ENCODE measurements at places on chromosomes 4 and X.

GRCh38 chr4:176788248-176788647 is 4.5 kb downstream of the VEGFC start:
- DNase-seq: no peak

DNA sequence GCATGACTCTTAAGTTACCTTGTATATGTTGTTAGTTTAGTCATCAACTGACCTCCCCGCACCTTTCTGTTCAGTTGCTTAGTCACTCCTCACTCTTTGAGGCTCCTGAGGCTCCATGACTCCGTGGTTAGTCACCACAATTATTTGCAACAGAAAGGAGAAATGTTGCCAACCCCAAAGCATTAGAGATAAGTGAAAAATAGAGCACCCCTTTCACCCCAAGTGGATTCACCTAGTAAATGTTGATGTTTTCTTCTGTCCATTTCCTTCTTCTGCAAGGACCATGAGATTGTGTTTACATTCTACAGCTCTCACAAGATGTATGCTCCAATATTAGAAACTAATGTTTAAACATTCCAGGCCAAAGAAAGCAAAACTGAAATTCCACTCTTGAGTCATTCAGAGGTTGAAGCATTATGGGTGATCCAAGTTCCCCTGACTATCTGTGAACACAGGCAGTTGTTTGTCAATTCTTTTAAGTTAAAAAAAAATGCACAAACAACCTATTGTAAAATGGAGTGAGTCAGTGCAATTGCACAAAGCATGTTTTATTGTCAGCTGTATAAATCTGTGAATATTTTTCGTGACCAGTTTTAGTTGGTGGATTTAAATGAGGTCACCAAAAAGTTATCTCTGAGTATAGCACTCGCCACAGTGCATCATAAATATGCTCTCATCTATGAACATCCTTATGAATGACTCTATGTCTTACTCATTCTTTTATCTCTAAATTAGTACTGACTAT is 552.4 kb upstream of the MAGEB2 start:
- DNase-seq: peak; percentile 52

- no peak for DNase-seq
Observed at GRCh38 chr4:148778980-148779675, 336.9 kb upstream of the NR3C2 start.

DNA sequence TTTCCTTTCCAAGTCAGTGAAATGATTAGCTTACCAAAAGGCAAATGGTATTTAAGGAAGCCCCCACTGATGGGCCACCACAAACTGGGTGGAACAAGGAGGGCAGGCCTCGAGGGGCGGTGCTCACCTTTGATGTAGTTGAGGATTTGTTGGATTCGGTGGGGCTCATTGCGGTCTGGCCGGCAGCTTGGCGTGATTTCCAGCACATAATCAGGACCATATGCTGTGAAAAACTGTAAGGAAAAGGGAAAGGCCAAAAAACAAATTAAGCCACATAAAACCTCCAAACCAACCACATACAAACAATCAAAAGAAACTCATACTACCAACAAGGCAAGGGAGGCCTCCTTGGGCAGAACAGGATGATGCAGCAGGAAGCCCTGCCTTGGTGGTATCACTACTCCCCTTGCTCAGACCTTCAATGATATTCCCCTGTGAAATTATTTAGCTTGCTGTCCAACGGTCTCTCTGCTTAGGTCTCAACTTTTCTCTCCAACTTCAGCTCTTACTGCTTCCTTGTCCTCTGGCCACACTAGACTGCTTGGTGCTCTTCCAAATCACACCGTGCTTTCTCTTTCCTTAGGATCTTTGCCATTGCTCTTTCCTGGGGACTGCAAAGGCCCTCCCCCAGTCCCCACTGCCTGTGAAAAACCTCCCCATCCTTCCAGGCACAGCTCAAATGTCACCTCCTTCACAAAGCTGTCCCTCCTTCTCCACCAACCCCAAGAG is 46.1 kb upstream of the CITED1 start:
- no peak for DNase-seq

DNA sequence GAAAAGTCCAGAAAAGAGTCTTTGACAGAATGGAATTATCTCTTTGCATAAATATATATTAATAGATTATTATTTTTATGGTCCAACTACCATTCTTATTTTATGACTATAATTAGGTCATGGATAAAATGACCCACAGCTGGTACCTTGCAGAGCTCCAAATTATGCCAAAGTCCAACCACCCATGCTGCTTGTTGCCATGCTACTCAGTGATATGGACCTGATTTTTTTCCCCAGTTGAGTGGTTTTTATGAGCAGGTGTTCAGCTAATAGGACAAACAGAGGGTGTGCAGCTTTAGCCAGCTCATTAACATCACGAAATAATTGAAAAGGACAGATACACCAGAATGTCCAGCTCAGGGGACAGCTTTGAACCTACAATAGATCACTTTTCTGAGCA is 9.7 kb downstream of the HOPX start:
- no peak for DNase-seq

GRCh38 chrX:149039057-149039456 is 466.0 kb downstream of the IDS start:
- DNase-seq: no peak

GRCh38 chr4:41133454-41134018 is 80.8 kb downstream of the APBB2 start:
- no peak for DNase-seq

DNA sequence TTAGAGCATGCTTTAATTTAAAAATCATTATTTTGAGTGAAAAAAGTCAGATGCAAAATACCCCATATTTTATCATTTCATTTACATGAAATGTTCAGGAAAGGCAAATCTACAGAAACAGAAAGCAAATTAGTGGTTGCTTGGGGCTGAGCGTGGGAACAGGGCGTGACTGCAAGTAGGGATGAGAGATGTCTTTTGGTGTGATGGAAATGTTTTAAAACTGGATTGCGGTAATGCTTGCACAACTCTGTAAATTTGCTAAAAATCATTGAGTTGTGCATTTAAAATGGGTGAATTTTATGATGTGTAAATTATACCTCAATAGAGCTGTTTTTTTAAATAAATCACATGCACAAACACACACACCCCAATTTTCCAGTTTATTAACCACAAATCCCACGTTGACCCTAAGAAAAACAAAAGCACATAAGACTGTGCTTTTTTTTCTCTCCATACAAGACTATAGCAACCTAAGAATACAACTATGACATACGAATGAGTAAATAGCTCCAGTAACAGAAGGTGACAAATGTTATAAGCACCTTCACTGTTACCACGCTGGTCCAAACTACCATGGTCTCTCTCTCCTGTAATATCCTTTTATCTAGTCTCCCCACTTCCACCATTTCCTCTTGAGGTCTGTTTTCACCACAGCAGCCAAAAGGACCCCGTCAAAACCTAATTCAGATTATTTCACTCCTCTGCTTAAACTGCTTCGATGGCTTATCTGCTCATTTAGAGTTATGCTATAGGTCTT is 37.2 kb downstream of the FRMD7 start:
- no peak for DNase-seq

GRCh38 chr4:166413356-166413755 is 540.3 kb downstream of the TLL1 start:
- no peak for DNase-seq

GRCh38 chr4:57048590-57049304 is 61.4 kb downstream of the IGFBP7 start:
- no peak for DNase-seq

GRCh38 chr4:153497091-153497531 is 31.0 kb downstream of the TMEM131L start:
- no peak for DNase-seq

DNA sequence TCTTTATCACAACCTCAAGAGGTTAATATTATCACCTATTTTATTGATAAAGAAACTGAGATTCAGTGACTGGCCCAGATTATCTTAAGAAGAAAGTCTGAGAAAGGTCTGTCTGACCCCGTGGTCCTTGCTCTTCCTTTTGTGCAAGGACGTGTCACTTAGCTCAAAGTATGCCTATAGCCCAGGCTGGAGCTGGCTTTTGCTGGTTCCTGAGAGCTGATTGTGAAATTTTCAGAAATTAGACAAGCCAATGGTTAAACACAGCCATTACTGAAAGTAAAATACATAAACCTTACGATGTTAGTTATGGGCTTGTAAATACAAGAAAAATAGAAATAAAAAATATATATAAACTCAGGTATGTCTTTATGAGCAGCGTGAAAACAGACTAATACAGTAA is 70.1 kb downstream of the CHRNA9 start:
- no peak for DNase-seq

DNA sequence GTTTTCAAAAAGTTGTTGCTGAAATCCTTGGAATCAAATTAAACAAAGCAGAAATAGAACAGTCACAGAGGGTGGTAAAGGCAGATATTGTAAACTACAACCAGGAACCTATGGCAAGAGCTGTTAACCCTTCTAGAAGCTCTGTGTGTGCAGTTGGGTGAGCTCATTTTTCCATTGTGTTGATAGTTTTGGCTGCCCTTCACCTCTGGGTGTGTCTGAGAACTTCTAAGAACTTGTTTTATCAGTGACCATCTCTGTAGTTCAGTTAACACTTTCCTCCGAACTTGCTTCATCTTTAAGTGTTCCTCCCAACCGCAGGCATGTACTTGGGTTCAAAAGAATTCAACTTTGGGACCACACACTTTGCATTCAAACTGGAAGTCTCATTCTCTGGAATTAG is 32.7 kb downstream of the RBMX start:
- no peak for DNase-seq

GRCh38 chrX:97907791-97908190 is 1024.1 kb downstream of the RPA4 start:
- DNase-seq: no peak

DNA sequence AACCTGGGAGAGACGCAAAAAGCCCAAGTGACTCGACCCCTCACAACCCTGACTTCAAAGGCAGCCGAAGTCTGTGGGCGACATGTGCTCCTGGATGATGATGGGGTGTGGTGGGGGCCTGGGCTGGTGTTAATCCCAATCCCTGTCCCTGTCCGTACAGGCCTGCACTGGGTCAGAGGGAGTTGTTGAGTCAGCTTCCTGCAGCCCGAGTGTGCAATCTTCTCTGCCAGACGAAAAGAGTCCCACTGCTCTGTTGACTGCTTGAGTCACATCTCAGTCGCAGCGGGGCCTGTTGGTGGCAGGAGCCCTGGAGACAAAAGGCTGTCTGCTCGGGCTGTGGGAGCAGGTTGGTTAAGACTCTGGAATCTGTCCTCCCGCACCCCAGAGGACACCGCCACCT is 10.3 kb downstream of the FAM3A start:
- DNase-seq: no peak

- no peak for DNase-seq
Observed at GRCh38 chr4:74203467-74203866, 45.5 kb downstream of the MTHFD2L start.

GRCh38 chrX:148940411-148940996 is 440.1 kb downstream of the AFF2 start:
- DNase-seq: no peak

DNA sequence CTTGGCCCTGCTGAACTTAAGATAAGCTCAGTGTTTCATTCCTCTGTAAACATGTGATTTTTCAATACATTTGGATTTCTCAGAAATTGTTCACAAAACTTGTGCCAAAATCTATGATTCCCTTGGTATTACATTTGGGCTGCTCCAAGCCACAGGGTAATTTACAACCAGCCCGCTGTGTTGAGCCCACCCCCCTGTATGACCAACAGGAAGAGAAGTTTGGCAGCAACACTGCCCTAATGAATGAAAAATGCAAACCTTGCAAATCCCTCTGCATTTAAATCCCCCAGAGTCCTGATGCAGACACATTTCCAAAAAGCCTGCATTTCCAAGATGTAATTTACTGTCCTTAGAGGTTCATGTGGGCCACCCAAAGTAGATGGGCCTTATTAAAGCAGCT is 34.1 kb upstream of the GAB1 start:
- DNase-seq: no peak

GRCh38 chrX:138082251-138082650 is 516.3 kb downstream of the ZIC3 start:
- no peak for DNase-seq

GRCh38 chr4:124953061-124953460 is 240.5 kb upstream of the ANKRD50 start:
- no peak for DNase-seq

GRCh38 chr4:145485120-145485519 is 3.5 kb downstream of the SMAD1 start:
- DNase-seq: no peak

DNA sequence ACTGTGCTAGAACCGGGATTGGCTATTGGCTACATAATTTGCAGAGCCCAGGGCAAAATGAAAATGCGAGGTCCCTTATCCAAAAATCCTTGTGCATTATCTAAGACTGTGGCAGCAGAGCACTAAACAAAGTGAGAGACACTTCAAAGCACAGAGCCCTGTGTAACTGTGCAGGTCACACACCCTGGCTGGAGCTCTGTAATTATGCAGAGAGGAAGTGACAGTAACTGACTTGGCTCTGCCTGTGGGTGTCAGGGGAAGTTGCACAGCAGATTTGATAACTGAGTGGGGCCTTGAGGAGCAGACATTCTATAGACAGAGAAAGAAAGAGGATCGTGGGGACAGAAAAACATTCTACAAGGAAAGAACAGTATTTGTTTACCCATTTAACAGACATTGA is 173.5 kb upstream of the FMR1 start:
- DNase-seq: no peak

DNA sequence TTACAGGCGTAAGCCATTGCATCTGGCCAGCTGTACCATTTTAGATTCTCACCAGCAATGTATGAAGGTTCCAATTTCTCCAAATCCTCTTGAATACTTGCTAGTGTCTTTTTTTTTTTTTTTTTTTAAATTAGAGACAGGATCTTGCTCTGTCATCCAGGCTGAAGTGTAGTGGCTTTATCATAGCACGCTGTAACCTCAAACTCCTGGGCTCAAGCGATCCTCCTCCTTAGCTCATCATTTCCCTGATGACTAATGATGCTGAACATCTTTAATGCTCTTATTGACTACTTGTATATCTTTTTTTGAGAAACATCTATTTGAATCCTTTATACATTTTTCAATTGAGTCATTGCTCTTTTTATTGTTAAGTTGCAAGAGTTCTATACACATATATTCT is 40.3 kb downstream of the HDAC8 start:
- DNase-seq: no peak

DNA sequence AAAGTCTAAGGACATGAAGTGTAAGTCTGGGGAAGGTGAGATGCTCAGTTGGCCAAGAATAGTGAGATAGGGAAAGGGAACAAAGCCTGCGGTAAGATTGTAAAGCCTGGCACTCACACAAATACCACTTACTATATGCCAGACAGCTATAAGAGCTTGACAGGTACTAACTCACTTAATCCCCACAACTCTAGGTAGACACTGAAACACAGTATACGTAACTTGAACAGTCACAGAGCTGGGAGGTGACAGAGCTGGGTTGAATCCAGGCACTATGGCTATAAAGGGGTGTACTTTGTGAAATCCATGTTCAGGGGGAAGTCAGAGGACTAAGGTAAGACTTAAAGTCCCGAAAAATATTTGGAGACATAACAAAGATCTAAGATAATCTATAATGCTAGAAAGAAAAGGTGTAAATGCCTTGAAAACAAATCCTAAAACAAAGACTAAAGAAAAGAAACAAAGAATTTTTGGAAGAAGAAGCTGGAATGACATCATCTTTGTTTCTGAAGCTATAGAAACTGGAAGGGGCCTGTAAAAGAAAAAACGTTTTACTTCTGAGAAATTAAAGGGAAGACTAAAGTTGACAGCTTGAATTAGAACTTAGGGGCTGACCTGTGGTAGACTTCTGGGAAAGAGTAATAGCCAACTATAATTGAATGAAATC is 172.5 kb downstream of the PPP3CA start:
- no peak for DNase-seq

GRCh38 chrX:140439476-140439875 is 65.4 kb downstream of the SOX3 start:
- no peak for DNase-seq

Data from smooth muscle cell of the brain vasculature (primary cell).